T-cell (primary cell): ENCODE measurements at places on chromosomes 16 and 17.

DNA sequence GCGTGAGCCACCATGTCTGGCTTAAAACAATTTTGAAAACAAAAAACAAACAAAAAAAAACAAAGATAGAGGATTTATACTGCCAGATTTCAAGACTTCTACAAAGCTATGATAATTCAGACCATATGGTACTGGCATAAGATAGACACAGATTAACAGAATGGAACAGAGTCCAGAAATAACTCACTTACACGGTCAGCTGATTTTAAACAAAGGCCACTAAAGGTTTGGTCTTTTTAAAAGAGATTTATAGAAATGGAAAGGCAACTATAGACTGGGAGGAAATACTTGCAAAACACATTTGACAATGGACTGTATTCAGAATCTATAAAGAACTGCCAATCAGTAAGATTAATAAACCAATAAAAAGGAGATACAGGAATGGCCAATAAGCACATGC is 48.6 kb upstream of the MNT start:
- no peak overlapping the region for H3K27ac ChIP-seq
- H3K27me3 ChIP-seq: no peaks in the 10 kb centered on the region
- H3K4me1 ChIP-seq: no peaks in the 10 kb centered on the region

DNA sequence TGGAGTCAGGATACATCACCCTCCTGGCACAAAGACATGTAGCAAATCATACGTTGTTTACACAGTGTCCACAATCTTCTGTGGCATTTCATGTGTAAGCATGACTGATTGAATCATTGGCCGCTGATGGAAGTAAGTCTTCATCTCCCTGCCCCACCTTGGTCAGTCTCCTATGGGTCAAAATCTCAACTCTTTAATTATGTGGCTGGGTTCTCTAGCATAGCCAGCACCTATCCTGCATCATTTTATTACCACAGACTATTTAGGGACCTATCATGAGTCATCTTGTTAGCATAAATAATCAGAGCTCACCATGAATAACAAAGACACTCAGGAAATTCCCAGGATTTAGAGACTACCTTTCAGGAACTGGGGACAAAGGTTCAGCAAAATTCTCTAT is 15.9 kb downstream of the TANC2 start:
- no peaks in the 10 kb centered on the region for H3K36me3 ChIP-seq

- no peak overlapping the region for H3K27ac ChIP-seq
- H3K4me1 ChIP-seq: no peaks in the 10 kb centered on the region
- no peak overlapping the region for H3K4me3 ChIP-seq
- no peaks in the 10 kb centered on the region for H3K27me3 ChIP-seq
Measured at GRCh38 chr16:86536621-86537020, 18.4 kb downstream of the MTHFSD start.

DNA sequence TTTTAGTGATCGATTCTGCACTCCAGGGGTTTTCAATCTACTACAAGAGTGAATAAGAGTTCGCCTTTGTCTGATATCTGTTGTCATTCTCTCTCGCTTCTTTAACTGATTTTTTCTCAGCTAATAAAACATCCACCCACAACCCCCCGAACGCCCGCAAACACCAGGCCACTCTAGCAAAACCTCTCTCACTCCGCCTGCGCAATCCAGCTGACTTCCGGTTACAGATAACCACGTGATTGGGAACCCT is 338 bp upstream of the RPL19 start:
- peak overlapping the region; percentile 99 for H3K27ac ChIP-seq
- peaks cover 72% of the 10 kb centered on the region for H3K4me1 ChIP-seq
- no peaks in the 10 kb centered on the region for H3K27me3 ChIP-seq
- H3K4me3 ChIP-seq: peak overlapping the region; percentile 74
- H3K36me3 ChIP-seq: no peaks in the 10 kb centered on the region
- peak; percentile 82 for DNase-seq

DNA sequence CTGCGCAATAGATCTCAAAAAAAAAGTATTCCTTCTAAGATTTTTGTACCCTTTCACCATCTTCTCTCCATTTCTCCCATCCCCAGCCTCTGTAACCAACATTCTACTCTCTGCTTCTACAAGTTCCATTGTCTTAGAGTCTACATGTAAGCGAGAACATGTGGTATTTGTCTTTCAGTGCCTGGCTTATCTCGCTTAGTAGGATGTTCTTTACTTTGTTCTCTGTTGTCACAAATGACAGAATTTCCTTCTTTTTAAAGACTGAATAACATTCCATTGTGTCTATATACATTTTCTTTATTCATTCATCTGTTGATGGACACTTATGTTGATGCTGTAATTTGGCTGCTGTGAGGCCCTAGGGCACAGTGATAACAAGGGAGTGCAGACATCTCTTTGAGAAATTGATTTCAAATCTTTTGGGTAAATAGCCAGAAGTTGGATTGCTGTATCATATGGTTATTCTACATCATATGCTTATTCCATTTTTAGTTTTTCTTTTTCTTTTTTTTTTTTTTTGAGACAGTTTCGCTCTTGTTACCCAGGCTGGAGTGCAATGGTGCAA is 37.7 kb upstream of the MYH10 start:
- no peaks in the 10 kb centered on the region for H3K36me3 ChIP-seq
- no peak for DNase-seq
- H3K4me1 ChIP-seq: no peaks in the 10 kb centered on the region
- H3K27me3 ChIP-seq: peaks cover 4% of the 10 kb centered on the region

DNA sequence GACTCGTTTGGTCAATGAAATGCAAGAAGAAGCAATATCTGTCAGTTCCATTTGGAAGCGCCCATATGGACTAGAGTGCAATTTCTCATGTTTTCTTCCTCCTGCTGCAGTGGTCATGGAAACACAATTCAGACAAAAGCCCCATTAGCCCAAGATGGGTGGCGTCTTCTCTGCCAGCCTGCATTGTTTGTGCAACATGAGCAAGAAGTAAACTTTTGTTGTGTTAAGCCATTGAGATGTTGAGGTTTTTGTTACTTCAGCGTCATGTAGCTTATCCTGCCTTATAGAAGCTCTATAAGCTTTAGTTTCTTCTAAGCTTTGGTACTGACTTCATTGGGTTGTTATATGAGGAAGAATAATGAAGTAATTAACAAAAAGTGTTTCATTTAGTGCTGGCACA is 137.4 kb downstream of the NPIPB5 start:
- H3K4me3 ChIP-seq: no peak overlapping the region
- no peaks in the 10 kb centered on the region for H3K36me3 ChIP-seq
- no peaks in the 10 kb centered on the region for H3K4me1 ChIP-seq
- H3K27me3 ChIP-seq: peaks cover 4% of the 10 kb centered on the region
